ENCODE measurements at places on chromosomes 7 and 10. TPM values are rescaled to one million over a fixed set of nuclear protein-coding genes. Genes with fewer than 3 reads are reported as not detected.

Gene COL28A1
- total RNA-seq, result under 0.01 TPM

Gene GDF2
- total RNA-seq, result not detected

Gene VSTM4
- total RNA-seq, result 0.25 TPM

Gene RSPH10B
- total RNA-seq, result 0.57 TPM

Gene PI4K2A
- 8.4 TPM for total RNA-seq

Gene CHAT
- not detected for total RNA-seq

Gene OR2A1
- not detected for total RNA-seq

Gene GHITM
- 140 TPM for total RNA-seq

Gene SPACDR
- 0.32 TPM for total RNA-seq

Gene PDZD7
- 0.16 TPM for total RNA-seq

Gene MRPL32
- 57.0 TPM for total RNA-seq

Gene CD36
- 288 TPM for total RNA-seq

Gene GSTO2
- 0.31 TPM for total RNA-seq

Gene PON1
- under 0.01 TPM for total RNA-seq

Gene SLC18A2
- not detected for total RNA-seq

Gene CYP3A7
- not detected for total RNA-seq

Gene AQP1
- 2.1 TPM for total RNA-seq

Gene ACTL6B
- not detected for total RNA-seq

Gene STEAP1
- 7.4 TPM for total RNA-seq

Gene TSPAN15
- 255 TPM for total RNA-seq

Gene LRRD1
- under 0.01 TPM for total RNA-seq

Gene C7orf57
- total RNA-seq, result 0.19 TPM

Gene ZNF503
- 0.32 TPM for total RNA-seq

Gene BHLHA15
- total RNA-seq, result 0.13 TPM

Gene SFTPD
- not detected for total RNA-seq

Gene PIK3CG
- 5.3 TPM for total RNA-seq

Gene NPFFR1
- not detected for total RNA-seq

Gene EN2
- total RNA-seq, result not detected

Gene TET1
- 0.69 TPM for total RNA-seq

Gene LIPM
- not detected for total RNA-seq

Gene MBL2
- total RNA-seq, result not detected

Gene BAG3
- total RNA-seq, result 10.3 TPM

Gene GCK
- 0.25 TPM for total RNA-seq

Gene LAMB1
- total RNA-seq, result 419 TPM

Gene ETV1
- 4.5 TPM for total RNA-seq

Gene CALHM1
- total RNA-seq, result not detected

Gene PRSS1
- total RNA-seq, result not detected

Gene CCDC172
- total RNA-seq, result not detected

Gene POM121L12
- total RNA-seq, result not detected

Gene LRRC17
- 4.1 TPM for total RNA-seq

Gene SEC61G
- 84.8 TPM for total RNA-seq

Gene PDE6C
- total RNA-seq, result not detected

All from bladder microvascular endothelial cell (primary cell).